PC-3 (cell line): ENCODE measurements at places on chromosomes 5 and 9.

DNA sequence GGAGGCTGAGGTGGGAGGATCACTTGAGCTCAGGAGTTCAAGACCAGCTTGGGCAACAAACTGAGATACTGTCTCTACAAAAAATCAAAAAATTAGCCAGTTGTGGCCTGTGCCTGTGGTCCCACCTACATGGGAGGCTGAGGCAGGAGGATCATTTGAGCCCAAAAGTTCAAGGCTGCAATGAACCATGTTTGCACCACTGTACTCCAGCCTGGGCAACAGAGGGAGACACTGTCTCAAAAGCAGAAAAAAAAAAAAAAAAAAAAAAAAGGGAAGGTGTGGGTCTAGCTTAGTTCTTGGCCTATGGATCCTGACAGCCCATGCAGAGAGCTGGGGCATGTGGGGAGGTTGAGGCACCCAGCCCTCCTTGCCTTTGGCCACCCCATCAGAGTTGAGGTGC, 10.9 kb downstream of the PLPP7 start:
- no peak for DNase-seq

- no peak for DNase-seq
Observed at GRCh38 chr5:140219068-140219991, 44.3 kb downstream of the CYSTM1 start.

DNA sequence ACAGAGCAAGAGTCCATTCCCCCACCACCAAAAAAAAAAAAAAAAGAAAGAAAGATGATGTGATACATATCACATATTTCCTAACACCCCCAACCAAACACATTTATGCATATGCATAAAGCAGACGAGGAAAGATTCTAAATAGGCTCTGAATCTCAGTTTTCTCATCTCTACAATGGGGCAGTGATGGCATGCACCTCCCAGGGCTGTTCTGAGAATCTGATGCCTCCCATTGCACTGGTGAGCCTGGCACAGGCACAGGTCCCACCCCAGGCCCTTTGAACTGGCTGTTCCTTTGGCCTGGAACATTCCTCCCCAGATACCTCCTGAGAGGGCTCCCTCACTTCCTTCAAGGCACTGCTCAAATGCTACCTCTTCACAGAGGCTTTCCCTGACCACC, 116.5 kb downstream of the C9orf50 start:
- DNase-seq, result no peak

- DNase-seq, result no peak
Observed at GRCh38 chr5:81214848-81215247, 18.3 kb upstream of the CKMT2 start.

- no peak for DNase-seq
Observed at GRCh38 chr9:135604437-135605237, 34.7 kb downstream of the GLT6D1 start.
